ENCODE measurements at places on chromosomes 16 and 17. TPM values are rescaled to one million over a fixed set of nuclear protein-coding genes. Genes with fewer than 3 reads are reported as not detected.

The CDRT15L2 gene
- total RNA-seq, result not detected

The YPEL2 gene
- total RNA-seq, result 10.5 TPM

The STAC2 gene
- 7.9 TPM for total RNA-seq

The KCNH6 gene
- not detected for total RNA-seq

The SLC6A2 gene
- not detected for total RNA-seq

The DPEP1 gene
- total RNA-seq, result not detected

DNA sequence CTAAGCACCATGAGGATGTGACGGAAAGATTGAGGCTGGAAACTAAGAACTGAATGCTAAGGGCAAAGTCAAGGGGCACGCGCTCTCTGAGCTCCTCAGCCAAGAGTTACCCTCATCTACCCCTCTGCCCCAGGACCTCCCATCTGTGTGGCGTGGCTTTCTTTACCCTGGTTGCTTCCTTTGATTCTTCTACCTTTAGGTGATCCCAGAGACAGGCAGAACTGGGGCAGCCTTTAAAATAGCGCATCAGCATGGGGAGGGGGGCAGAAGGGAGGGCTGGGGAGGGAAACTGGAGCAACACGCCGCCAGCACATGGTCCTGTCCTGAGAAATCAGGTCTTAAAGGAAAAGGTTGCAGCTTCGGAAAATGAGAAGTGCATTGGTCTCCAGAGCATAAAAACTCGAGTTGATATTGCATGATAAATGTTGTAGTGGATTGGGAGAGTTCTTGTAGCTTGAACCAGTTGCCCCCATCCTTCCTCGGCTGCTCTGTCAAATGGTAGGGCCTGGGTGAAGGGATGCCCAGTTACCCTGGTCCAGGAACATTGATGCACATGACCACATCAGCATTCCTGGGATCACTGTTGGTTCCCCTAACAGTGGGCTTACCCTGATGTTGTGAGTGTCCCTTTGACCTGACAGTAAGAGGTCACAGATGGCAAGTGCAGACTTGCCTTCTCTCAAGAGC is 29.7 kb downstream of the LDHD start:
- DNase-seq, result no peak

DNA sequence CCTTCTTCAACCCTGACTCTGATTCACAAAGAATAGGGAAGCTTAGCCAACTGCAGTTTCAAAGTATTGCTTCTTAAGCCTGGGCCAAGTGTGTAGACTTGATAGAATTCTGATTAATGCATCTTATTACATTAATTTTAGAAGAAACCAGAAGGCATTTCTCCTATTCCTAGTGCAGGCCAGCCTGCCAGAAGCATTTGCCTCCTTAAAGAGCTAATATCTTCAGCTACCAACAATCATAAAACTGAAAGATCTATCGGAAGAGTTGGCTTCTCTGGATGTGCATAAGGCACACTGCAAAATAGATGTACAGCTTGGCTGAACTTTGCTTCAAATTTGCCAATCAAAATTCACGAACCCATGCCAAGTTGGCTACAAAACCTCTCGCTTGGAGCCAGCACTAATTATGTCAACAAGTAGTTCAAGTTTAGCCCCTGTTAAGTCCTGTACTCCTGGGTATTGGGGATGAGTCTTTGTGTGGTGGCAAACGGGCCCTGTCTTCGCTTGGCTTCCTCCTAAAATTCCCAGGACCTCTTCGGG is 717.8 kb downstream of the WWOX start:
- DNase-seq, result no peak

DNA sequence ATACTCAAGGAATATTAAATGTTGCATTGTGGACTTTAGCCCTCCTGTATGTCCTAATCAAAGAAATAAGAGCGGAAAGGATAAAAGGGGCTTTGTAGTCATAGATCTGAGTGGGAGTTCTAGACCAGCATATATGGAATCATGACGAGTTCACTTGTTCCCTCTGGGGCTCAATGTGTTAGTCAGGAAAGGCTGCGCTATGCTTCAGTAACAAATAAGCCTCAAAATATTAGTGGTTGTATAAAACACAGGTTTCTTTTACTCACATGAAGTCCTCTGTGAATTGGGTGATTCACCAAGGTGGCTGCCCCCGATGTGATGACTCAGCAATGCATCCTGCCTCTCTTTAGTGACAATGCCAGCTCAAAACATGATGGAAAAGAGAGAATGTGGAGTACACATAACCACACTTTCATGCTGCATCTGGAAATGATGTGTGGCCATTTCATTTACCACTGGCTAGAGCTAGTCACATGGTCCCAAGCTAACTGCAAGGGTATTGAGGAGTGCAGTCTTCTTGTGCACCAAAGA is 63.3 kb upstream of the IRX5 start:
- no peak for DNase-seq

DNA sequence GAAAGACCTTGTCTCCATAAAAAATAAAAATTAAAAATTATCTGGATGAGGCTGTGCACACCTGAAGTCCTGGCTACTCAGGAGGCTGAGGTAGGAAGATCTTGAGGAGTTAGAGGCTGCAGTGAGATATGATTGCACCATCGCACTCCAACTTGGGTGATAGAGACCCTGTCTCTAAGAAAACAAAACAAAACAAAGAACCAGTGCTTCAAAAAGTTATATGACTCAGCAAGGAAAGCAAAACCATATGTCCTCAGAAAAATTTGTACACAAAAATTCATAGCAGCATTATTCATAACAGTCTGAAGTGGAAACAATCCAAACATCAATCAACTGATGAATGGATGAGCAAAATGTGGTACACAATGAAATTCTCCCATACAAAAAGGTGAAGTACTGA is 48.9 kb downstream of the SLFN5 start:
- no peak for DNase-seq

GRCh38 chr17:31548709-31549108 is 157.2 kb downstream of the RAB11FIP4 start:
- no peak for DNase-seq

DNA sequence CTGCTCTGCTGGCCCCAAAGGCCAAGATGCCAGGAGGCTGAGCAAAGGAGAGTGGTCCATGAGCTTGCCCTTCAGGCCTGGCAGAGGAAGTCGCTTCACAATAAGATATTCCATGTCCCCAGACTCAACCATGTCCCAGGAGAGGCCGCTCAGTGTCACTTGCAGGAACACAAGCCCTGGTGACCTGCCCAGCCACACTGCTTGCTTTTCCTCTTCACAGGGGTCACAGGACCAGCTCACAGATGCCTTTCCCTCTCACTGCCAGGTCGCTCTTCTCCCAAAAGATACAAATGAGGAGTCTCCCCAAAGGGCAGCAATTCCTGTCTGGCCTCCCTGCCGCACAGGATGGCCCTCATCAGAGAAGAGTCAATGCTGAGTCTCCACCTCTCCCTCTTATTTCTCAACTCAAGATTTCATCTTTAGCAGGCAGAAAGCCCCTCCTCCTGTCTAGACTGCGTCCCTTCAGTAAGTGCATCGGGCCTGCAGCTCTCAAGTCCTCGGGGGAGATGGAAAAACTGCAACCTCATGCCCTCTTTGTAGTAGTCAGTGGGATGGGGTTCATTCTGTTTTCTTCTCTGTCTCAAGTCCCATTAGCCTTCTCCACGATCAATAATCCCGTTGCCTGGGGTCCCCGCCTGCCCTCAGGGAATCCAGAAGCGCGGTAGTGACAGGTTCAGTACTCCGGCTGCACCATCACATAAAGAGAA is 5.0 kb downstream of the JUP start:
- no peak for DNase-seq

- DNase-seq, result no peak
Measured at GRCh38 chr16:68488554-68488953, 40.2 kb upstream of the SMPD3 start.

GRCh38 chr17:19996086-19996485 is 13.1 kb upstream of the SPECC1 start:
- DNase-seq, result no peak

DNA sequence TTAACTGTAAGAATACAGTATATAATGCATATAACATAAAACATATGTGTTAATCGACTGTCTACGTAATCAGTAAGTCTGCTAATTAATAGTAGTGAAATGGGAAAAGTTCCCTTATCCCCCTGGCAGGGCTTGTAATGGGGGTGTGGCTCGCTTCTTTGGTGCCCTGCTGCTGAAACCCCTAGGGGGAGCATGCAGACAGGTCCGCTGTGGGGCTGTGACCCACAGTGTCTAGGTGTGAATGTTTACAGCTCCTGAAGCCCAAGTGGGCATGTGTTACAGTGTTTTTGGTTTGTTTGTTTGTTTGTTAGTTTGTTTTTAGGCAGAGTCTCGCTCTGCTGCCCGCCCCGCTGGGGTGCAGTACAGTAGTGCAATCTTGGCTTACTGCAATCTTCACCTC is 495.7 kb downstream of the SHISA9 start:
- DNase-seq, result no peak

GRCh38 chr17:31857920-31858641 is 963 bp downstream of the COPRS start:
- DNase-seq, result no peak

- no peak for DNase-seq
Measured at GRCh38 chr17:50977487-50978159, 111.5 kb upstream of the TOB1 start.

GRCh38 chr16:48499923-48500381 is 110.0 kb downstream of the N4BP1 start:
- DNase-seq, result no peak

DNA sequence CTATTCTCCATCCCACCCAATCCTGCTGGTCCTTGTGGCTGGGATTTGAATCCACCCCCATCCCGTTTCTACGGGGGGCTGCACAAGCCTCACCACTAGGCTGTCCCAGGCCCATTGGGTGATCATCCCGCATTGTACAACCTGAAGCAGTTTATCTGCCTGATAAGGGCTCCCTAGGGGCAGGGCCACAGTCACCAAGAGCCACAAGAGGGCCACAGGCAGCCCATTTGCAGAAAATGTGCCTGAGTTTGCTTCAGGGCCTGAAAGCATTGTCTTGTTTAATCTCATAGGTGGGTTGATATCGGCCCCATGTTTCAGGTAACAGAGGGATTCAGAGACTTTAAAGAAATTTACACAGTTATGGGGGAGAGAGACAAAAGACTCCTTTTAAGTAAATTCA is 245.0 kb downstream of the CPPED1 start:
- DNase-seq, result no peak
